ENCODE measurements at places on chromosomes 6 and 20. TPM values are rescaled to one million over a fixed set of nuclear protein-coding genes. Genes with fewer than 3 reads are reported as not detected.

GRCh38 chr6:167588181-167588919 lies 238.4 kb upstream of the AFDN start:
- peak; percentile 66 for DNase-seq

DNA sequence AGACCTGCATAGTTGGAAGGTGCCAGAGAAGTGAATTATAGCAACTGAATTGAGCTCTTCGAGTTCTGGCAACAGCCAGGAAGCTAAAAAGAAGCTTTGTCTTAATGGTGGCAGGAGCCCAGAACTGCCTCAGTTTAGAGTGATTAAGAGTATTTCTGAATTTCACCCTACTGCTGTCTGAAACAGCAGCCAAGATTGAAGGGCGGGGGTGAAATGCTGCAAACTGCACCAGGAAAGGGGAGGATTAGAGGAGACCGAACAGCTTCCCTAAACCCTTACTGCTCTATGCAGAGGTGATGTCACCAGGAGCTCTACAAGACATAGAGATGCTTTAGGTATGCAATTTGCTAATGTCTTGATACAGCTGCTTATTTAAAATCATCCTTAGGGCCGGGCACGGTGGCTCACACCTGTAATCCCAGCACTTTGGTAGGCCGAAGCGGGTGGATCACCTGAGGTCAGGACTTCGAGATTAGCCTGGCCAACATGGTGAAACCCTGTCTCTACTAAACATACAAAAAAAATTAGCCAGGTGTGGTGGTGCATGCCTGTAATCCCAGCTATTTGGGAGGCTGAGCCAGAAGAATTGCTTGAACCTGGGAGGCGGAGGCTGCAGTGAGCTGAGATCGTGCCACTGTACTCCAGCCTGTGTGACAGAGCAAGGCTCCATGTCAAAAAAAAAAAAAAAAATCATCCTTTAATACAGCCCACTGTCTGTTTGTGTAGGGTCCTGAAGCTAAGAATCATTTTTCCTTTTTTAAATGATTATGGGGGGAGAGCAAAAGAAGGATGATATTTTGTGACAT lies 91.7 kb upstream of the IYD start:
- DNase-seq: no peak

DNA sequence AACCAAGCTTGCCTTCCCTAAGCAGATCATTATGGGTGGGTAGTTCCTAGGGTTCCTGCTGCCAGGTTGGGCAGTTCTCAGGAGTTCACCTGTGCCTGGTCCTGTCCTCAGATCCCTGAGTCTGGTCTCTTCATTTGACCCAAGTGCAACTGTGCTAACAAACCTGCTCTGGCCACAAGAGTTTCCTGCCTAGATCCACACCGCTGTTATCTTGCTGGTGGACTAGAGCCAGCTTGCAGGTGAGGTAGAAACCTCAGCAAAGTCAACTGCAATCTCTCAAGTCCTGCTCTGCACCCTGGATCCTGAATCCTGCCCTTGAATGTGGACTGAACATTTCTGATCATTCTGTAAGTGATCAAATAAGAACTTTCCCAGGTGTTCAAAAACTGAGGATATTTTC lies 191.8 kb upstream of the LRFN2 start:
- no peak for DNase-seq

Gene OLIG3
- not detected for total RNA-seq

DNA sequence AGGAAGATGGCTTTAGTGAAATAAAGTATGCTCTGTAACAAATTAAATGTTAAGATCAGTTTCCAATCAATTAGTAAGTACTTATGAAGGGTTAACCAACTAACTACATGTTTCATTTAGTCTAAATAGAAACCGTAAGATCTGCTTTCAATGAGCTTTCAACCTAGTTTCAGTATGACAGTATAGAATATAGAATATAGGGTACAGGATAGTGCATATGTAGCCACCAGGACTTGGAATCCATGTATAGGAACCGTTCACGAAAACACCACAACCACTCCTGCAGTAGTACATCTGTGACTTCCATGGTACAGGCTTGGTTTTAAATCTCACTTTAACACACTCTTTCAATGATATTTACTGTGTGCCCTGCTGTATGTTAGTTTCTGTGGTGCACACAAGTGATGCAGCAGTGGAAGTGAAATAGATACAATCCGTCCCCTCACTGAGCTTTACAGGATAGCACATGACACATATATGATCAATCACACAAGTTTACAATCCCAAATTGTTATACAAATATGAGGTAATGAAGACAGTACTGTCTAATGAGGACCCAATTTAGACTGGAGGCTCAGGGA lies 479.7 kb upstream of the MARCKS start:
- DNase-seq: no peak

Gene TSPO2
- not detected for total RNA-seq

Gene PTGIS
- total RNA-seq: 98.4 TPM

- peak; percentile 82 for DNase-seq
These were observed 999 bp upstream of the PIM1 start for GRCh38 chr6:37168811-37169495.

DNA sequence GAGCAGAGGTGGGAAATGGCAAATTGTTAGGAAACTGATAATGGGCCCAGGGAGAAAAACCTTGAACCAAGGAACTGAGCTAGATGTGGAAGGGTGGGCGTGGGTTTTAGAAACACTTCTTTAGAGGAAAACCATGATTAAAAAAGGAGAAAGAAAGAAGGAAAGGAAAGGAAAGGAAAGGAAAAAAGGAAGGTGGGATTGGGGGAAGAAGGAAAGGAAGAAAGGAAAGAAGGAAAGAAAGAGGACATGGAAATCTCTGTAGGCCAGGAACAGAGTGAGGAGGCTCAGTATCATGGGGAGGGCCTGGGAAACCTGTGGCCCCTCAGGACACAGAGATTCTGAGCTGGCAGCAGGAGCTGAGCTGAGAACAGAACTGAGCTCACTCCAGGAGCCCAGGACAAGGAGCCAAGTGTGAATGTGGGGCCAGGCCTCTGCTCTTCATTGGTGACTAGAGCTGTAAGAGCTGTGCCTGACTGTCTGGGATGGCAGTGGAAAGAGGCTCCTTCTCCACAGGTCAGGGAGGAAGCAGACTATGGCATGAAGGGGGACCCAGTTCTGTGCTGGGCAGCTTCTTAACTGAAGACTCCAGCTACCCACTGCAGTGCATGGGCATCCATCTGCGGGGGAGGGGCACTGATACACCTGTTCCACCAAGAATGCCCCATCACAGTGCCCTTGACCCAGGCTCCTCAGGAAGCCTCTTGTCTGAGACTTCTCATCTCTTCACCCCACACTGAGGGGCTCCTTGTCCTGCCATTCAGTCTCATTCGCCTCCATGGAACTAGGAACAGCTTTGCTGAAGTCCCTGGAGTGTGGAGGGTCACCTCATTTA lies 116.1 kb upstream of the BACH2 start:
- no peak for DNase-seq

- no peak for DNase-seq
These were observed 333 bp upstream of the SMIM13 start for GRCh38 chr6:11093376-11093625.

Gene EFCAB8
- total RNA-seq: 0.20 TPM

GRCh38 chr20:3074812-3075211 lies 3.4 kb downstream of the OXT start:
- no peak for DNase-seq

Gene FABP7
- total RNA-seq: 1.1 TPM

DNA sequence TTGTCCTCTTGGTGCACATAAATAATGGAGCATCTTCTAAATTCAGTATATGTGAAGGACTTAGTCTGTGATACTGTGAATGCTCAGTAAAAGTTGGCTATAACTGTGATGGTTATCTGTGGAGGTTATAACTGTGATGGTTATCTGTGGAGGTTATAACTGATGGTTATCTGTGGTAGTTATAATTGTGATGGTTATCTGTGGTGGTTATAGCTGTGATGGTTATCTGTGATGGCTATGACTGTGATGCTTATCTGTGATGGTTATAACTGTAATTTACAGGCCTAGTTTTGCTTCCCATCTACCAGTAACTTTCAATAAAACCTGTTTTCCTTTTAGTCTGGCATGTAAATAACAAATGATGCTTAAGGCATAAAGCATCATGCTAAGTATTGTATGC lies 16.5 kb downstream of the PTK7 start:
- no peak for DNase-seq

DNA sequence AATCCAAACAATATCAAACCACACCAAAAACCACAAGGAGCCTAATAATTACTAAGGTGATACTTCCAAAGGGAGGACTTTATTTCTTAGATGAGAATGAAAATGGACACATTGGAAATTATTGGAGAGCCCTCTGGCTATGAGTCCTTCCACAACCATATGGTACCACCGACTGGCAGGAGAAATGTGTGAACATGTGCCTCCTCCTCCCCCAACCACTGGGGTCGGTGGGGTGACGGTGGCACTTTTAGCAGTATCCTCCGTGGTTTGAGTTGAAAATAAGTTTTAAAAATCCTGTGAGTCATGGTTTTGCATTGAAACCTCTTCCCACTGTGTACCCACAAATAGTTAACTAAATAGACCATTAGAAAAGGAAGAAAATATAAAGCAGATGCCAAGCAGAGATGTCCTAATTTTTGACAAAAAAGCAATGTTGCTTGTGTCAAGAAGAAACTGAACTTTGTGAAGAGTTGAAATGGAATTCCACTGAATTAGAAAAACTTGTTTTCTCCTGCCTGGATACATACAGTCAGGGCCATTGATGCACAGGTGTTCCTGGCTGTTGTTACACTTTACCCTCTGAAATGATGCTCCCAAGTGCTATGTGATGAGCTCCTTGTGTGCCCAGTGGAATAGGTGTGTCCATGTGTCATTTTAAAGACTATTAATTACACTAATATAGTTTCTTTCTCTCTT lies 3.2 kb downstream of the EDN1 start:
- DNase-seq: no peak

Gene DSP
- 311 TPM for total RNA-seq

DNA sequence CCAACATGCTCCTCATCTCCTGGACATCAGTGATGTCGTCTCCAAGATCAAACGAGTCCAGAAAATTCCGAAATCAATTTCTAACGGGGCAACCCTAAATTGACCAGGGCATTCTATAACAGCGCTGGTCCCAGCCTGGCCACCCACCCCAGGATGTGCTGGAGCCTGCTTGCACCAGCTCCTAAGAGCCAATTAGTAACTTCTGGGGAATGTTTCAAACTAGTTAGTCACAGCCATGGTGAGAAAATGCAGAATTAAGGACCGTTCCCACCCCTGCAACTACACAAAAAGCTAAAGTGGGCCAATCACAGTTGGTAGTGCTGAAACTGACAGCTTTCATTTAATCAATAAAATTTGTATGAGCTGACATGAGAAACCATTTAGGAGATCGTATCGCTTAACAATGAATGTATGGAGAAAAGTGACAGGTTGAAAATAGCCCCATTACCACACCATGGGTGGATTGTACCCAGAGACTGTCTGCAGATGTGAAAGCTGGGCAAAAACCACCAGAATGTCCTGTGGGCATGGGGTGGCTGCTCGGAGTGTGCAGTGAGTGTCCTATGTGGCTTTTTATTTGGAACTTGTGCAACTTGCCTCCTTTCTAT lies 165.7 kb upstream of the AFDN start:
- DNase-seq: peak; percentile 6

Gene FAM209B
- total RNA-seq: not detected

- no peak for DNase-seq
These were observed 259.1 kb downstream of the HDGFL1 start for GRCh38 chr6:22828179-22829062.

DNA sequence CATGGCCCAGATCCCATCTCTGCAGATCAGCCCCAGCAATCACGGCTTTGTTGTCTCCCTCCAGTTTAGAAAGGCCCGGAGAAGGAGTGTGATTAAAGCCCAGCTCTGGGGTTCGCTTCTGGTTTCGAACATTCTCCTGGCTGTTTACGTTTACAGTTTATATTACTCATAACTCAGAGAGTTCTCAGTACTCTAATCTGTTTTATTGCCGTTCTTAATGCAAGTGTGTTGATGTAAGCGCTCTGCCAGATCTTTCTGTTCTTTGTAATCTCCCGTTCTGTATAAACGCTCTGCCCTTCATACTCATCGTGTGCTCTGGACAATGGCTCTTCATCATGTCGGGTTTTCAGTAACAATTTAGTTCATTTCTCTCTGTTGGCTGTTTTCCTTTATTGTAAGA lies 118.0 kb upstream of the PRND start:
- no peak for DNase-seq

- DNase-seq: no peak
These were observed 7.2 kb downstream of the THBS2 start for GRCh38 chr6:169246445-169246844.

Gene STX11
- total RNA-seq: 6.8 TPM

DNA sequence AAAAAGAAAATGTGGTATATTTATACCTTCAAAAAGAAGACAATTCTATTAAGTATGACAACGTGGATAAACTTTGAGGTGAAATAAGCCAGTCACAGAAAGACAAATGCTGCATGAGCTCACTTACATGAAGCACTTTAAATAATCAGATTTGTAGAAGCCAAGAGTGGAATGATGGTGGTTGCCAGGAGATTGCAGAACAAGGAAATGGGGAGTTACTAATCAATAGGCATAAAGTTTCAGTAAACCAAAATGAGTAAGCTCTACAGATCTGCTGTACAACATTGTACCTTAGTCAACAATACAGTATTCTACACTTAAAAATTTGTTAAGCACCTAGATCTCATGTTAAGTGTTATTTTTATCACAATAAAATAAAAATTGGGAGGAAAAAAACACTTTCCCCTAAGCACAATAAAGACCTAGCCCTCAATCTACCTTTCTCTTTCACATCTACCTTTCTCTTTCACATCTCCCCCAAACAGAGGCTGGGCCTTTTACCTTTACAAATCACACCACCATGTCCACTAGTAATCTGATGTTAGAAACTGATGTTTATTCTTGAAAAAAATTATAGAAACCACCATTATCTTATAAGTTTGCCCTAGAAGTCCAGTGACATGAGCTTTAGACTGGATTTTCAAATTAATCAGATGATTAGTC lies 73.9 kb downstream of the PKIB start:
- DNase-seq: no peak

- DNase-seq: no peak
These were observed 3.5 kb upstream of the RAET1L start for GRCh38 chr6:150028799-150029198.

Measured in right cardiac atrium (tissue), 5 donors.